Non-pigmented ciliary epithelial cell (primary cell): ENCODE measurements at places on chromosomes 6 and 20.

- DNase-seq = no peak
Observed at GRCh38 chr6:150119173-150119572, 23.7 kb upstream of the PPP1R14C start.

- DNase-seq = no peak
Observed at GRCh38 chr6:52399511-52400312, 20.4 kb upstream of the EFHC1 start.

GRCh38 chr6:4973982-4974745, 29.7 kb downstream of the RPP40 start:
- DNase-seq = no peak

DNA sequence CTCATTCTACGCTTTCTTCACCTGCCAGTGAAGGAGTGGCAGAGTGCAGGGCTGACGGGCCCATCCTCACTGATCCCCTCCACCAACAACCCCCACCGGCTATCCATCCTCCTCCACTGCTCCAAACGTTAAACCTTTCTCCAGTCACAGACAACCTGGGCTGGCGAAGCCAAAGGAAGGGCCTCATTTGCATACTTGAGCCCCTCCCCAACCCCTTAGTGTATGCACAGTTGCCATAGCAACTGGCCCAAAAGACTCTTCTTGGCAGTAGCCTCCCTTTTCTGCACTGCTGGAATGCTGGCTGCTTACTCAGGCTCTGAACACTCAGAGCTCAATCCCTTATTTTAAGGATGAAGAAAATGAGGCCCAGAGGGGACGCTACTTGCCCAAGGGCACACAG, 130.3 kb downstream of the GRM4 start:
- DNase-seq = no peak

DNA sequence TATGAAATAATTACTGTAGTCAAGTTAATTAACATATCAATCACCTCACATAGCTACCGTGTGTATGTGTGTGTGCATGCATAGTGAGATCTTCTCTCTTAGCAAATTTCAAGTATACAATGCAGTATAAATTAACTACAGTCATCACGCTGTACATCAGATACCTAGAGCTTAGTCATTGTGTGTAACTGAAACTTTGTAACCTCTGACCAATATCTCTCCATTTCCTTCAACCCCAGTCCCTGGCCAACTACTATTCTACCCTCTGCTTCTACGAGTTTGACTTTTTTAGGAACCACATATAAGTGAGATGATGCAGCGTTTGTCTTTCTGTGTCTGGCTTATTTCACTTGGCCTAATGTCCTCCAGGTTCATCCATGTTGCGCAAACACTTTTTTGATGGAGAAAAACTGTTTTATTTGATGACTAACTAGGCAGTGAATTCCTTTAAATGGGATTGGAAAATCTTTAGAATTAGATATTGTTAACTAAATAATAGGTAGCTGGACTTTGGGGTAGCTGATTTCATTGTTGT, 459.5 kb downstream of the DHX35 start:
- no peak for DNase-seq
